ENCODE measurements at places on chromosomes 1 and 21. TPM values are rescaled to one million over a fixed set of nuclear protein-coding genes. Genes with fewer than 3 reads are reported as not detected.

Gene CRYAA
- not detected for total RNA-seq

Gene MATN1
- not detected for total RNA-seq

Gene GPR25
- not detected for total RNA-seq

DNA sequence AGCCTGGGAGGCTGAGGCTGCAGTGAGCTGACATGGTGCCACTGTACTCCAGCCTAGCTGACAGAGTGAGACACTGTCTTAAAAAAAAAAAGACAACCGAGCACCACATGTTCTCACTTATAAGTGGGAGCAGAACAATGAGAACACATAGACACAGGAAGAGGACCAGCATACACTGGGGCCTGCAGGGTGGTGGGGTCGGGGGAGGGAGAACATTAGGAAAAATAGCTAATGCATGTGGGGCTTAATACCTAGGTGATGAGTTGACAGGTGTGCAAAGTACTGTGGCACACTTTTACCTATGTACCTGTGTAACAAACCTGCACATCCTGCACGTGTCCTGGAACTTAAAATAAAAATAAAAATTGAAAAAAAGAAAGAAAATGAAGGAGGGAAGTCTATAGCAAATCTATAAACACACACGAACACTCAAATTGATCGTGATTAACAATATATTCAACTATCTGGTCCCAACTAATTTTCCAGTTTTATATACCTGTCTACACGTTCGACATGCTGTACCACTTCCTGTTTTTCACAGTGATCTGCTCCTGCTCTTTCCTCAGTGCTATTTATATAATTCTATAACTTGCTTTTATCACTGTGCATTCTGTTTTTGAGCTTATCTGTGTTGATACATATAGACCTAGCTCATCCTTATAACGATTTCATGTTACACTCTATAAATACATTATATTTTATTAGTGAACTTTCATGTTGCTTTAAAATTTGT is 27.2 kb downstream of the AK5 start:
- no peak for DNase-seq

- no peak for DNase-seq
These were observed 7.5 kb upstream of the SSBP3 start for GRCh38 chr1:54413732-54414131.

DNA sequence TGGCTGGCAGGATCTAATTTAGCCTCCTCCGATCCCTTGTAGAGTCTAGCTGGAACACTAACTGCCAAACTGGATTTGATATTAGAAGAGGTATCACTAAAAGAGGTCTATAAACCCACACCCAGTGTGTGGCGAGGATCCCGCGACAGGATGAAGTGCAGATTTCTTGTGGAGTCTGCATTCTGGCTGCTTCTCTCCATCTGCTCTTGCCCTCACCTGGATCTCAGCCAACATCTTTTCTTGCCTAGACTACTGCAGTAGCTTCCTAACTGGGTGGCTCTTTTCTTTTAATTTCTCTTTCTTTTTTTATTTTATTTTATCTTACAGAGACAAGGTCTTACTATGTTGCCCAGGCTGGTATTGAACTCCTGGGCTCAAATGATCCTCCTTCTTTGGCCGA is 48.9 kb upstream of the CAPZB start:
- DNase-seq = no peak

DNA sequence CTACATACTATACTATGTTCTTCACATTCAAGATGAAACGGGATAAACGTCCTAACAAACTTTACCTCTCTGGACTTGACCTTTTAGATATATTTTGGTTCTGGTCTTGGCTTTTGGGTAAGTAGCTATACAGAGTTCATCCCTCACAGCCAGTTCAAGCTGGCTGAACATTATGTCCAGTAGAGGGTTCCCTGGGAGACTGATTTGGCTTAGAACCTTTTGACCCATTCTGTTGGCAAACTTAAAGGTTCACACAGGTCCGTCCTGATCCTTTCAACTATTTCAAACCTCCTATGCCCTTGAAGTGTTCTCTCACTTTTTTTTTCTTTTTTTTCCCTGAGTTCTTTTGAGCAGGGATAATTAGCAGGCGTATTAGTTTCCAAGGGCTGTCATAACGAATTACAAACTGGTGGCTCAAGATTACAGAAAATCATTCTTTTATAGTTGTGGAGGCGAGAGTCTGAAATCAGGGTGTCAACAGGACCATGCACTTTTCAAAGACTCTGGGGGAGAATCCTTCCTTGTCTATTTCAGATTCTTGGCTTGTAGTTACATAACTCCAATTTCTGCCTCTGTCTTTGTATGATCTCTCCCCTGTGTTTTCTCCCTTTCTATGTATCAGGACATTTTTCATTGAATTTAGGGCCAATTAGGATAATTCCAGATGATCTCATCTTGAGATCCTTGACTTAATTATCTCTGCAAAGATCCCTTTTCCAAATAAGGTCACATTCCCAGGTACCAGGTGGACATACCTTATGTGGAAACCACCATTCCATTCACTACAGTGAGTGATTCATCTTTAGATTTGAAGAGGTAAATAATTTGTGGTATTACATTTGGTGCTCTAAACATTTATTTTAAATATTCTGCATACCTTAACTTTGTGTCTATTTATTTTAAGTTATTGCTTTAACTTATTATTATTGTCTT is 257.4 kb upstream of the USP25 start:
- no peak for DNase-seq

Gene KLHDC9
- 1.0 TPM for total RNA-seq

GRCh38 chr21:26153758-26154157 is 16.8 kb downstream of the APP start:
- DNase-seq = no peak

- no peak for DNase-seq
These were observed 50.0 kb upstream of the ZNF648 start for GRCh38 chr1:182111496-182111895.

- no peak for DNase-seq
These were observed 15.5 kb upstream of the HMGB4 start for GRCh38 chr1:33848205-33848937.

Gene OR14K1
- total RNA-seq = not detected

Gene GPA33
- 1.0 TPM for total RNA-seq

Gene ZMYND12
- total RNA-seq = not detected

DNA sequence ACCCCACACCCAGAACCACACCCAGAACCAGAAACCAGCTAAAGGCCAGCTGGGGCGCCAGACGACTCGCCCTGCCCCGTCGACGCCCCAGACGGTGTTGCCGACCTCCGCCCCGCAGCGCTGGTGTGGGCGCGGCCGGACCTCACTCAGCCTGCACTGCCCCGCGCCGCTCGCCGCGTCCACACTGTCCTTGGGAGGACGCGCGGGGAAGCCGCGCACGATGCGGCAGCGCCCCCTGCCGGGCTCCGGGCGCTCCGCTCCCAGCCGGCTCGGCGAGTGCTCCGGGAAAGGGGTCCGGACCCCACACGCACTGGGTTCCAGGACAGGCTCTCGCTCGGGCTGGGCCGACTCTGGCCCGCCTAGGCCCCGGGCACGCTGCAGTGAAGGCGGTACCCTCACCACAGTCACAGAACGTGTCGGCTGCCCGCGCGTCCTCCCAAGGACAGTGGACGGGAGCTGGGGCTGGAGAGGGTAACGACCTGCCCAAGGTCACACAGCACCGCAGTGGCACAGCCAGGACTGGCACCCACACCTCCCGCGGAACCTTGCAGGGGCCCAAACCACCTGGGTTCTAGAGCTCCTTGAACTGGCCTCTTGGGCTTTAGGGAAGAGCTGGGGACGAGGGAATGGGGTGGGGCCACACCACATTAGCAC is 90.2 kb downstream of the DMRTA2 start:
- no peak for DNase-seq

DNA sequence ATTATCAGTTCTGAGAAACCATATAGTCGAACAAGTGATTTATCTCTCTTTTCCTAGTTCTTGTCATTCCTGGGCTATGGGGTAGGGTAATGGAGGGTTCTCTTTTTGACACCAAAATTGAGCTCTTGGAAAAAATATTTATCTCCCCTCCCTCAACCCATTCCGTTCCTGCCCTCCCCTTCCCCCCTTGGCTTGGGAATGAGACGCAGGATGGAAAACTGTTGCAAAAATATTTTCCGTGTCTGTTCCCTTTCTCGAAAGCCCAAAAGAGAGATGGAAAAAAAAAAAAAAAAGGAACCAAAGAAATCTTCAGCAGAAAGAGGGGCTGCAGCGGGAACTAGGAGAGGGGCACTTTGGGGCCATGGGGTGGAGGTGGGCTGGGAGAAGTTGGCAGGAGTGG is 766 bp downstream of the ATP2B4 start:
- DNase-seq = no peak
